Psoas muscle (tissue), 8 donors: ENCODE measurements at places on chromosomes 2 and 18. TPM values are rescaled to one million over a fixed set of nuclear protein-coding genes. Genes with fewer than 3 reads are reported as not detected.

DNA sequence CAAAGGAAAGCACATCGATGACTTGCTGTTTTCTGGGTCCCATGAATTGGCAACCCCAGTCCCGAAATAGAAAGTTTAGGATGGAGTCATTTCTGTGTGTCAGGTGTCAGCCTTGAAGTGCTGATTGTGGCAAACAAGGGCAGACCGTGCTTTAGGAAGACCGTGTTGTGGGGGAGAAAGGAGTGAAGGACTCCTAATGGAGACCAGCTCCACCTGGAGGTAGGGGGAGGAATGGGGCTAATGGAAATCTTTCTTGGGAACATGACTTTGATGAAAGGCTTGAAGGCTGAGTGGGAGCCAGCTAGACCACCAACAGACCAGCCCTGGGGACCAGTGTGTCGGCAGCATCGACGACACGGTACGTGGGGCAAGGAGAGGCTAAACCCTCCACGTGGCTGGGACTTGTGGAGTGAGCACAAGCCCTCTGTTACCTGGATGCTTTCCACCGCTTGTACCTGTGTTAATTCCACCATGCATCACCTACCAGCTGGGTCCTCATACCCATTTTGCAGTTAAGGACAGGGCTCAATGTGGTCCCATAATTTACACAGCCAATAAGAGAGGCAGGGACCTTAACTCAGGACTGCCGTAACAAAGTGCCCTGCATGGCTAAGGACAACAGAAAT, 104.2 kb downstream of the SH3BP4 start:
- no peak for DNase-seq

GRCh38 chr2:98940102-98940501, 4.1 kb upstream of the CRACDL start:
- DNase-seq, result no peak

GRCh38 chr2:37085731-37086147, 1.4 kb downstream of the GPATCH11 start:
- DNase-seq, result no peak

- no peak for DNase-seq
These were observed 85.1 kb downstream of the TMEM131 start for GRCh38 chr2:97910403-97911205.

GRCh38 chr18:39653221-39653620, 2087.6 kb upstream of the CELF4 start:
- DNase-seq, result no peak

The DPY30 gene
- 35.6 TPM for total RNA-seq
